Hypothalamus (tissue), 51 donors: ENCODE measurements at places on chromosomes 4 and X.

DNA sequence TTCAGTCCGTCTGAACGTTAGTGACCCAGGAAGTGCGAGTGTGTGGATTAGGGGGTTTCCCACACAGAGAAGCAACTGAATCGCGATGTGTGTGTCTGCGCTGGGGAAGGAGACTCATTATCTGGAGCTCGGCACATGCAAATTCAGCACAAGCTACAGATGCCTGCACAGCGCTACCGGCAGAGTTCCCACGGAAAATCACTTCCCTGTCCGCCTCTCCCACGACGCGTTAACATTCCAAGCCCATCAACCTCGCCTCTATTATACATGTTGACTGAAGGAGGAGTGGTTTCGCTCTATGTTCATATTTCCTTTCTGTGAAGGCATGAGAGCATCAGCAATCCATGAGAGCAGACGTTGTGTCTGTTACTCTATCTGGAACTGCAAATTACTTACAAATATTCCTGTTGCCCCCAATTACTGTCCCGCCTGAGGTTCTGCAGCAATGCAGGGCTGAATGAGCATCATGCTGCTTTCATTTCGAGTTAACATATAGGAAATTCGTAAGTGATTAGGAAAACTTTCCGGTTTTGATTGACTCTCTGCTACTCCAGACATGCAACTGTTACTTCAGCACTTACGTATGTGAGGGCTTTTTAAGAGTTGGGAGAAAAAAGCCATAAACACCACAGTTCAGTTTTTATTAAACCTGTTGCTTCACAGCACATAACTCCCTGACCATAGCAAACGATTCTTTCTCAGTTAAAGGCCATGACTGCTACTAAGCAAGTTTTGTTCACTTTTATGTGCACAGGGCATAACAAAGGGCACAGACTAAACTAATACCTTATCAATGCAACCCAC lies 15.0 kb upstream of the MTNR1A start:
- DNase-seq, result no peak

DNA sequence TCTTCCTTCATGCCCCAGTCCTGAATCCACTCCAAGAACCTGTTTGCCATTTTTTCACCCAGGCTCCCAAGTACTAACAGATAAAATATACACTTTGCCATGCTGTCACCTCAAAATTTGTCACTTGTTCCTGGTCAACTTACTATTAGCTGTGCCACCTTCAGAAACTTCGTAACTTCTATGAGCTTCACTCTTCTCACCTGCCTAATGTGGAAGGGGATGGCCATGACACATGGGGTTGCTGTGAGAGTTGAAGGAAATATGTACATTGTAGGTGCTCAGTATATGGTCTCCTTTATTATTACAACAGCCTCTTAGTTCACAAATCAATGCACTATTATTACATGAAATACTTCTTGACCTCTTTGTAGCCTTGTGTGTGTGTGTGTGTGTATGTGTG lies 10.4 kb downstream of the TMSB4X start:
- no peak for DNase-seq

GRCh38 chrX:27890611-27891010 lies 82.8 kb downstream of the MAGEB10 start:
- no peak for DNase-seq

DNA sequence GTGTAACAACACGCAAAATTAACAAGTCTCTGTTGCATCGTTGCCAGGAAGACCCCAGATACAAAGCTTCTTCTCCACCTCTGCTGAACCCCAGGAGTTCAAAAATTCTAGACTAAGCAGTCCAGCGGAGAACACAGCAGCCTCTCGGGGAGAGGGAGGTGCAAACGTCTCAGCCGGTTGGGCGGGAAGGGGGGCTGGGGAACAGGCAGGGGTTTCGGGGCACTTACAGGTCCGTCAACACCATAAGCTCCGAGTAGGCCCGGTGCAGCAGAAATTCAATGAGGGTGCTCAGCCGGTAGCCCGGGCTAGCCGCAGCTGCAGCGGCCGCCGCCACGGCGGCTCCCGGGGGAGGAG lies 394 bp downstream of the MED14 start:
- peak; percentile 14 for DNase-seq

DNA sequence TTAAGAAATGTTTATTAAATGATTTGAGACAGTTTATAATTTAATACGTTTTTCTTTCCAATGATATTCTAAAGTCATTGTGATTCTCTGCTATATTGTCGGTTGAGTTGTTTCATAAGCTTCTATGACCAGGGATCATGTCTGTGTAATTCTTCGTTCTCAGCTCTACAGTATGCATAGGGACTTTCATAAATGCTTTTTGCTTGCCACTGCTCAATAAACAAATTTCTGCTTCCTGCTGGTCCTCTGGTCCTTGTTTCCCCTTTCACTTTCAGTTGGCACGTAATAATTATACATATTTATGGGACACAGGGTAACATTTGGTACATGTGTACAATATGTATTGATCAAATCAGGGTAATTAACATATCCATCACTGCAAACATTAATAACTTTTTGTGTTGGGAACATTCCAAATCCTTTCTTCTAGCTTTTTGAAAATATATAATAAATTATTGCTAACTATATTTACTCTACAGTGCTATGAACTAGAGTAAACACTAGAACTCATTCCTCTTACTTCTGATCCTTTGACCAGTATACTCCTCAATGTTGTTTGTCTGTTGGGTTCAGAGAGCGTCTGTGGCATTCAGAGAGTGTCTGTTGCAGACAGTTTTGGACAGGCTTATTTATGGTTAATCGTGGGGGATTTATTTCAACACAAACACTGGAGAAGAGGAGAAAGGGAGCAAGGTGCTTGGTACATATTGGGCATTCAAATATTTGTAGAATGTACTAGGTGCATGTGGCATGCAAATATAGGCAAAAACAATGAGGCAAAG lies 68.3 kb upstream of the SPANXB1 start:
- DNase-seq, result no peak

- peak; percentile 77 for DNase-seq
Measured at GRCh38 chr4:139177869-139178619, 1.0 kb upstream of the ELF2 start.

GRCh38 chrX:39260965-39261364 lies 459.7 kb downstream of the MID1IP1 start:
- no peak for DNase-seq

DNA sequence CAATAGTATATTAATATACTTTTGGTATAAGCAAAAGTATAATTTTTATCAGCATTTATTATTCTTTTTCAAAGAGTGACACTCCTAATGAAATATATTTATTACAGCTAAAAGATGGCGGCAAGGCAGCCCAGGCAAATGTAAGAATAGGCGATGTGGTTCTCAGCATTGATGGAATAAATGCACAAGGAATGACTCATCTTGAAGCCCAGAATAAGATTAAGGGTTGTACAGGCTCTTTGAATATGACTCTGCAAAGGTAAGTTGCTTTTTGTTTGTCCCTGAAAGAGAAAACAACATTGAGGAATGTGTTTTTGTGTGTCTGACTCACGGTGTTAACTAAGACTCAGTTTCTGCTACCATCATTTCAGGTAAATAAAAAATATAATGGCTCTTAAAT lies 71.9 kb downstream of the PDLIM5 start:
- DNase-seq, result no peak

DNA sequence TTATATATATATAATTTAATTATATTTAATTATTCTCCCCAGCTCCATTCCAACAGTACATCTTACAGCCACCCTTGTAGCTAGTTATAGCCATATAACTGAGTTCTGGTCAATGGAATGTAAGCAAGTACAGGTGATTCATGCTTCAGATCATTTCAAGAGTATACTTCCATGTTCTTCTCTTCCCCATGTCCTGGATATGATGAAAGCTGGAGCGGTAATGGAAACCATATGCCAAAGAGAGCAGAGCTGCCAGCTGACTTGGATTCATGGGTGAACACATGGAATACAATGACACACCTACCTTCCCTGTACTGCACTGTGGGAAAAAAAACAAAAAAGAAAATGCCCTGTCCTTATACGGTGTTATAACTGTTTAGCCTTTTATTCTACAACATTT lies 17.5 kb upstream of the CORIN start:
- DNase-seq, result no peak

DNA sequence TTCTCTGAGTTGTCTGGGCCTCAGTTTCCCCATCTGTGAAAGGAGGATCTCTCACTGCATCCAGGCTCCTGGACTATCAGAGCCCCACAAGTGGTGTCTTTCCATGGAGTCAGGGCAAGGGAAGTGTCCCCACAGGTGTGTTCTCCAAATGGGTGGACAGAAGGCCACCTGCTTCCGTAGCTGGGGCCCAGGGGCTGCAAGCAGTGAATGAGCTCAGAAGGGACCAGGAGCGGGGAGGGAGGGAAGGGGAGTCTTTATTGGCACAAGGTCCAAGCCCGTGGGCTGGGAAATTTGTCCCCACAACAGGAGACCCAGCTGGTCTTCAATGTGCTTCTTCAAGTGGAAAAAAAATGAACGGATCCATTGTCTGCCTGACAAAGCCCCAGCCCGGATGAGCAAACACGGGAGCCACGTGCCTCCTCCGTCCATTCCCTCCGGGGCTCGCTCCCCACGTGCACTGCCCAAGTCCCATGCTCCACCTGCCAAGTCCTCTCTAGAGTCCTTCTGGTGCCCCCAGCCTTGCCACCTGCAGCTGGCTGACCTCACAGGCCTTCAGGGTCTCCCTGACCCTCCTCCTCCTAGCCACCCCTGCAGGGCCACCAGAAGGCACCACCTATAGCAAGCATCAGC lies 72.0 kb downstream of the JAKMIP1 start:
- DNase-seq, result no peak

GRCh38 chr4:41405464-41406112 lies 132.4 kb upstream of the LIMCH1 start:
- no peak for DNase-seq

- DNase-seq, result no peak
Measured at GRCh38 chrX:46792810-46793188, 33.9 kb upstream of the SLC9A7 start.

DNA sequence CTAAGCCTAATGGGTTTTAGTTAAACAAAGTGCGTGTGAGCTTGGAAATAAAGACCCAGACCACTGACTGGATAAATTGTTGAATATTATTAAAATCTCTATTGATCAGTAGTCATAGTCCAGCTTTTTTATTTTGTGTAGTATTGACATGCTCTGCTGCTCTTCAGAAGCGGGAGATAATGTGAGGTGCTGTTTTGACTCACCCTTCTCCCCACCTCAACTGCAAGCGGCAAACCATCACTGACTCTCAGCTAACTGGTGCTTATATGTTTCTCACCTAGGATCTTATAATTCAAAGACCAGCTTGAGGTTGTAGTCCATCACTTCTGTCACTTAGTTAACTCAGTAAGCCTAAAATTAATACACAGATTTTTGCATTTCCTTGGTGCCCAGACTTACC lies 72.2 kb downstream of the COMMD8 start:
- no peak for DNase-seq

- no peak for DNase-seq
Measured at GRCh38 chr4:53854991-53855568, 209.3 kb downstream of the CHIC2 start.

DNA sequence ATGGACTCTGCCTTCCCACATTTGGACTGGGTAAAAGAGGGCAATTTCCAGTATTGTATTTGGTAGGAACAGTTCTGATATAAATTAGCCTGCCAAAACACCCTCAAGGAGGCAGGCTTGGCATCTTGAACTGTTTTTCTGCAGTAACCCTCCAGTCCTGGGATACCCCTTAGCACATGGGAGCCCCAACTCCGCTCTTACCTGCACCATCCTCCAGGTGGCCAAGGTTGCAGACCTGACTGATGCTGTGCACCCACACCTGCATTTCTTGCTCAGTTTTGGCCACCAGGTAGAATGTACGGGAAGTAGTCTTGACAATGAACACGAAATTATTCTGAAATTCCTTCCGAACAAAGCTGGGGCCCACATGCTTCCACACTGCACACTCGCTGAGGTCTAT lies 35.1 kb downstream of the GAB3 start:
- DNase-seq, result no peak

DNA sequence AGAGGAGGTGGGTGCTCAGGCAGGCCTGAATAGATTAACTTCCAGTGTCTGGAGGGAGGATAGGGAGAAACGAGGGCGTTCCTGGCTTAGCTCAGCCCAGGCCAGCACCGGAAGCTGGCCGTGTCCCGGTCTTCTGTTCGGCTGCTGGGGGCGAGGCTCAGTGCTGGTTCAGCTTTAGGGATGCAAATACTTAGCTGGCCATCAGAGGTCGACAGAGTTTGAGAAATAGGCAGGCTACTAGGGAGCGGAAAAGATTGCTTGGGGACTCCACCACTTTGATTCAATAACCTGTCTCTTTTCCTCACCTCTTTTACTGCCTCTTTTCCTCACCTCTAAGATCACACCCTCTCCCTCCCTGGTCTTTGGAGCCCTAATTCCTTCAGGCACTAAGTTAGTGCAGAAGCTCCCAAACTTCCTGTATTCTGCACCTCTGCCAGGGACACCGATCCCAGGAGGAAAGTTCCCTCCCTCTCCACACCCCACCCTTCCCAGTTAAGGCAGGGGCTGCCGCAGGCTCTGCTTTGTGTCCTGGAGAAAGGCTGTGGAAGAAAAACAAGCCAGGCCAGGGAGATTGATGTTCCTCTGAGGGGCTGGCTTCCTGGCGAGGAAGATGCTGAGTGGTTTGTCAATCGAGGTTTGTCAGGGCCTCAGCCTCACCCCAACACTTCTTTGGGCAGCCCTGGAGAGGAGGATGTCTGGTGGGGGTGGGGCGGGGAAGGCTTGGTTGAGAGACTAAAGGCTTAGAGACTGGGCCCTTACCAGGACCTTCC lies 6.0 kb upstream of the EFNB1 start:
- no peak for DNase-seq

- DNase-seq, result no peak
Measured at GRCh38 chrX:3582451-3582850, 131.0 kb downstream of the PRKX start.

- DNase-seq, result no peak
Measured at GRCh38 chrX:100677611-100678181, 33.7 kb downstream of the SRPX2 start.

DNA sequence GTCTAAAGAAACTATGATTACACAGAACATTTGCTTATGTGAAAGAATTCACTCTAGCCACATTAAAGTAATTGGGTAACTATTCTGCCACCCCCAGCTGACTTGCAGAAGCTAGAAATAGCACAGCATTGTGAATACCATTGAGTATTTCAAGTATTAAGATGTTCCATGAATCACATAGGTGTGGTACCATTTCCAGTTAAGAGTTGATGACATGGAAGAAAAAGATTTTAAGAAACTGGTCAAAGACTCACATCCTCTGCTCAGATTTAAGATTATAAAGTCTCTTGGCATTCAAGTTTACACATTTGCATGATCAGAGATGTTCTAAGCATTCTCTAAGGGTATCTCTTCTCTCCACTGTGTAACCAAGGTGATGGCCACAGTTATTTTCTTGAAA lies 287.5 kb downstream of the CAMK2D start:
- no peak for DNase-seq

GRCh38 chrX:14832151-14832550 lies 40.7 kb downstream of the FANCB start:
- DNase-seq, result no peak

DNA sequence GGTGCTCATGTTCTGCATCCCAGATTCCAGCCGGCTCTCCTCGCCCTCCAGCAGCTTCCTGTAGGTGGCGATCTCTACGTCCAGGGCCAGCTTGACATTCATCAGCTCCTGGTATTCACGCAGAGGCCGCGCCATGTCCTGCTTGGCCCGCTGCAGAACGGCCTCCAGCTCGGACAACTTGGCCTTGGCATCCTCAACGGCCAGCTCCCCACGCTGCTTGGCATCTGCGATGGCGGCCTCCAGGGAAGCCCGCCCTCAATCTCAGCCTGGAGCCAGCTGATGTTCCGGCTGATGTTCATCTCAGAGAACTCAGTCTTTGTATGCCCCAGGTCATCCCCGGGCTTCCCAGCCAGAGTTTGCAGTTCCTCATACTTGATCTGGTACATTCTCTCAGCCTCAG lies 431.8 kb upstream of the DIPK2B start:
- DNase-seq, result no peak

- DNase-seq, result no peak
Measured at GRCh38 chrX:23845351-23845817, 62.4 kb downstream of the APOO start.
